Immature natural killer cell (primary cell): ENCODE measurements at places on chromosomes 6 and 20. TPM values are rescaled to one million over a fixed set of nuclear protein-coding genes. Genes with fewer than 3 reads are reported as not detected.

The THBS2 gene
- polyA plus RNA-seq: not detected

The BPIFB2 gene
- not detected for polyA plus RNA-seq

The GABRR2 gene
- not detected for polyA plus RNA-seq

The LY6G6C gene
- not detected for polyA plus RNA-seq
